ENCODE measurements at places on chromosomes 13 and 19.
A peak's percentile ranks its signal among the peaks of the same experiment; 100 is the strongest.

- DNase-seq, result peak; percentile 30
These were observed 608 bp downstream of the MYADM start for GRCh38 chr19:53868091-53868891.

GRCh38 chr19:35718345-35719041 is 690 bp downstream of the KMT2B start:
- peak; percentile 65 for DNase-seq

GRCh38 chr13:24270639-24271141 is 38.7 kb upstream of the C1QTNF9 start:
- peak; percentile 46 for DNase-seq

DNA sequence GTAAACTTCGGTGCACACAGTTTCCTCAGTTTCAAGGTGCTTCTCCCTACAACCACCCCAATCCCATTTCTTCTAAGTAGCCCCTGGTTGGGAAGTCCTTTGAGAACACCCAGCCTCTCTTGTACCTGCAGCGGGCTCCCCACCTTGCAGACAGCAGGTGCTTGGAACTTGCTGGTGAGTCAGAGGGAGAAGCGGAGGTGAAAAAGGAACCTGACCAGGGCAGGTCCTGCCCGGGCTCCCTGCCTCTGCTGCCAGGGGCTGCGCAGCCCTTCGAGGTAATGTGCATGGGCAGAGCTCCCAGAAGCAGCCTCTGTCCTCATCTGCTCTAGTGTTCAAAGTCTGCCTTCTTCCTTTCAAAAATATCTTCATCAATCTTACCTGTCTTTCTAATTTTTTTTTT is 274.0 kb upstream of the SOX1 start:
- DNase-seq, result no peak

DNA sequence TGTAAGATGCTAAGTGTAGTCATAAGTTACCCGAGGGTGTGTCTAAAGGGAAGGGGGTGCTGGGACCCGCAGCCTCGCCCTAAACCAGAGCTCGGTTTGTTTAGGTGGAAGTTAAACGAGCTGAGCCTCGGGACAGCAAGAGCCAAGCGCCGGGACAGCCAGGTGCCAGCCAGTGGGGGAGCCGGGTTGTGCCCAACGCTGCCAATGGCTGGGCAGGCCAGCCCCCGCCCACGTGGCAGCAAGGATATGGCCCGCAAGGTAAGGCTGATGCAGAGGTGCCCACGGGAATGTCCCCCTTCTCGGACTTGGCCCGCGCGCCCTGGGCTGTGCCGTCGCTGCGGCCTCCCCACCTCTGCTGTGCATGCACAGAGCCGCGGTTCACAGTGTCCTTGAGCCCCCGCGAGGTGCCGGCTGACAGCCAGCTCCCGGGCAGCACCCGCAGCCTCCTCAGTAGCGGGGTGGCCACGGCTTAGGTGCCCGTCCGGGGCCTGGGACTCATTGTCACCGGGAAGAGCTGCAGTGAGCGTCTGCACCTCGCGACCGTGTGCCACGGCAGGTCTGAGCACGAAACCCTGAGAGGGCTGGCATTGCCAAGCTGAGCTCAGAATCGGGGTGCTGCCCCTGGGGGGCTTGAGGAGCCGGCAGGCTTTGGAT is 9.3 kb upstream of the RPS15 start:
- DNase-seq, result no peak

- no peak for DNase-seq
These were observed 18.2 kb upstream of the MEIS3 start for GRCh38 chr19:47437500-47437899.

DNA sequence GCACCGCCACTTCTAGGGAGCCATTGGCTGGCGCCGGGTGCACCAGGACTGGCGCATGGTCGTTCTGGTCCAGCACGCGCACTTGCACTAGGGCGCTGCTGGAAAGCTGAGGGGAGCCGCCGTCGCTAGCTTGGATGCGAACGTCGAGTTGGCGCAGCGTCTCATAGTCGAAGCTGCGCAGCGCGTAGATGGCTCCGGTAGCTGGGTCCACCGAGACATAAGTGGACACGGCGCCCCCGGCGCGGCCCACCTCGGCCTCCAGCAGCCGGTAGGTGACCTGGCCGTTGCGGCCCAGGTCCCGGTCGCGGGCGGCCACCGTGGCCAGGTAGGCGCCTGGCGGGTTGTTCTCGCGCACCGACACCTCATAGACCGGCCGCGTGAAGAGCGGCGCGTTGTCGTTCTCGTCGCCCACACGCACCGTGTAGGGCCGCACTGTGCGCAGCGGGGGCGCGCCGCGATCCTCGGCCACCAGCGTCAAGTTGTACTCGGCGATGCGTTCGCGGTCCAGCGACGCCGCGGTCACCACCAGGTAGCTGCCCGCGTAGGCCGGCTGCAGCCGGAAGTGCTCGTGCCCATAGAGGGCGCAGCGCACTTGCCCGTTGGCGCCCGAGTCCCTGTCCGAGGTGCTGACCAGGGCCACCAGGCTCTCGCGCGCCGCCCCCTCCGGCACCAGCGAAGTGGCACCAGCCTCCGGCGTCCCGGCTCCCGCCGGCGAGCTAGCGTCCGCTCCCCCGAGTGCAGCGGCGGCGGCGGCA is 1.7 kb downstream of the PCDH8 start:
- DNase-seq, result no peak

- DNase-seq, result no peak
These were observed 6.2 kb upstream of the WBP4 start for GRCh38 chr13:41054919-41055619.

- no peak for DNase-seq
These were observed 151.7 kb upstream of the TSHZ3 start for GRCh38 chr19:31500946-31501345.
